ENCODE measurements at places on chromosomes 5 and 9. TPM values are rescaled to one million over a fixed set of nuclear protein-coding genes. Genes with fewer than 3 reads are reported as not detected.

Gene TNFSF8
- total RNA-seq: 4.1 TPM

Gene SLC45A2
- total RNA-seq: not detected

Gene CARD6
- 21.6 TPM for total RNA-seq

Gene ASTN2
- 7.1 TPM for total RNA-seq

Gene FBXW5
- 383 TPM for total RNA-seq

Gene C9orf153
- 0.68 TPM for total RNA-seq

Gene SPINK13
- not detected for total RNA-seq

Gene MELK
- total RNA-seq: not detected

Gene C5orf24
- total RNA-seq: 71.0 TPM

Gene SYNPO
- 226 TPM for total RNA-seq

Gene ZFP2
- total RNA-seq: 2.2 TPM

Gene HBEGF
- total RNA-seq: 22.6 TPM

Gene PCDHGB6
- 9.5 TPM for total RNA-seq

Gene AGXT2
- total RNA-seq: not detected

Gene TRPM3
- total RNA-seq: 2.1 TPM

Gene ADAMTS16
- total RNA-seq: not detected

Gene WASHC1
- 19.8 TPM for total RNA-seq

Gene SPAG8
- total RNA-seq: 0.21 TPM

Gene GPSM1
- total RNA-seq: 29.2 TPM

Gene IL9
- total RNA-seq: not detected

Gene GMCL2
- total RNA-seq: not detected

Gene NR4A3
- 9.7 TPM for total RNA-seq

Gene ATG10
- 5.7 TPM for total RNA-seq

Gene BHMT2
- total RNA-seq: 14.2 TPM

Gene SOX30
- total RNA-seq: not detected

Gene IRX1
- 11.1 TPM for total RNA-seq

Gene INSYN2B
- total RNA-seq: not detected

Gene POU5F2
- total RNA-seq: 6.2 TPM

Gene SEMA5A
- total RNA-seq: 13.3 TPM

Gene IL33
- 160 TPM for total RNA-seq

Gene TMEM252
- not detected for total RNA-seq

Data from thoracic aorta (tissue), 2 donors.